NCI-H1417 treated with DMSO at 0.1 percent for 48 hours (cell line): ENCODE measurements at places on chromosomes 16 and 17.

DNA sequence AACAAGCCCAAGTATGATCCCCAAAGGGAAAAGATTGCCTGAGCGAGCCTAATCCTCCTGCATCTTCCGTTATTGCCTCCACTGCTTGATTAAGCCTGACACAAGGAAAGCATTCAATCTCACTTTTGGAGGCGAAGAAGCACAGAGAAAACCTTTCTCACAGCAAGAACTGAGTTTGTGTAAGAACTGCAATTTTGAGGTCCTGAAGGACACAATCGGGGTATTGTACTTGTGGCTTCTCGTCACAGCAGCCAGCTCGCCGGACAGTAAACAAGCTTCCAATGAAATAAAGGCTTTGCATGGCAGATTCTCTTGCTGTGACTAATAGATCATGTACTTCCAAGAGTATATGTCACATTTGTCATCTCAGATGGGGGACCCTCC lies 18.7 kb upstream of the FOXF1 start:
- DNase-seq: no peak

GRCh38 chr17:82237083-82237745 lies 8.4 kb downstream of the SLC16A3 start:
- no peak for DNase-seq

- no peak for DNase-seq
Observed at GRCh38 chr16:65445313-65446260, 323.7 kb upstream of the CDH11 start.

DNA sequence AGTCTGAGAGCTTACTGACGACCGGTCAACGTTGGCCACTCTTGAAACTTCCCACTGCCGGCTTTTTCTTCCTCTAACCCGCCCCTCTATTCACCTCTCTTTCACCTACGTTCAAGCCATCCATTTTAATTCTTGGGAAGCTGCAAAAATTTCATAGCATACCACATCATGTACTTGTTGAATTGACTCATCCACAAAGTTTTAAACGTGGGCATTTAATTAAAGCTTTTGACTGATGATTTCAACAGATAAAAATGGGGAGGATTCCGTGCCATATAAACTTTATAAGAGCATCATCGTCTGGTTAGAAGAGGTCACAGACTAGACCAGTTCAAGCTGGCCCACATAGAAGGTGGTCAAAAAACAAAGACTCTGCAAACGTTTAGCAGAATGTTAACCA lies 22.5 kb downstream of the VPS53 start:
- no peak for DNase-seq

DNA sequence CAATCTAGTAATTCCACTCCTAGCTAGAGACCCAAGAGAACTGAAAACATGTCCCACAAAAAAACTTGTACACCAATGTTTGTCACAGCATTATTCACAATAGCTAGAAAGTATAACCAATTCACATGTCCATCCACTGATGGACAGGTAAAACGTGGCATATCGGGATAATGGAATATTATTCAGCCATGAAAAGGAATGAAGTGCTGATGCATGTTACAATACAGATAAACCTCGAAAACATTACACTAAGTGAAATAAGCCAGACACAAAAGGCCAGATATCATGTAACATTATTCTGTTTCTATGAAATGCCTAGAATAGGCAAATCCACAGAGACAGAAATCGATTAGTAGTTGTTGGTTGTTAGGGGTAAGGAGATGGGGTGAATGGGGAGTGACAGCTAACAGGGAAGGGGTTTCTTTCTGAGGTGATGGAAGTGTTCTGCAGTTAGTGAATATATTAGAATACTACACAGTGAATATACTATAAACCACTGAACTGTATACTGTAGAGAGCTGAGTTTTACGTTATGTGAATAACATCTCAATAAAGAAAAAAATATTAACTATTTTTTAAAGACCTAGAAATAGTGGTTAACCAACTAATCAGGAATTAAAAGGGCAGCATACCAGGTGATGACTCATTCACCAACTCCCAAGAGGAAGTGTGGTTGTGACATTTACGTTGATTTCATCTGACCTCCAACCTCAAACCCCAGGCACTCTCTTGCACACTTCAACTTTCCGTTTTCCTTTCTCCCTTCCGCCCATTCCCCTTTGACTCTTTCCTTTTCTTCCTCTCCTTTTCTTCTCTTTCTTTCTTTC lies 48.6 kb downstream of the GAS7 start:
- no peak for DNase-seq

- no peak for DNase-seq
Observed at GRCh38 chr17:29112771-29113295, 67.4 kb downstream of the MYO18A start.
